ENCODE measurements at places on chromosomes 12 and 14. TPM values are rescaled to one million over a fixed set of nuclear protein-coding genes. Genes with fewer than 3 reads are reported as not detected.

ZNF385A gene
- total RNA-seq: 1.8 TPM

GDF11 gene
- total RNA-seq: 15.3 TPM

TAS2R50 gene
- total RNA-seq: 2.9 TPM

CFAP54 gene
- 1.8 TPM for total RNA-seq

NOVA1 gene
- 4.8 TPM for total RNA-seq

TAS2R46 gene
- total RNA-seq: 4.8 TPM

ARHGEF40 gene
- 36.0 TPM for total RNA-seq

CACNA1C gene
- 10.0 TPM for total RNA-seq

ISM2 gene
- total RNA-seq: 3.2 TPM

FOXG1 gene
- 1.6 TPM for total RNA-seq

OAS1 gene
- 1.2 TPM for total RNA-seq

LAG3 gene
- not detected for total RNA-seq

TARBP2 gene
- total RNA-seq: 32.9 TPM

PPP1R3E gene
- total RNA-seq: 5.0 TPM

AP4S1 gene
- 5.5 TPM for total RNA-seq
